ENCODE measurements at places on chromosomes 5 and 9.

DNA sequence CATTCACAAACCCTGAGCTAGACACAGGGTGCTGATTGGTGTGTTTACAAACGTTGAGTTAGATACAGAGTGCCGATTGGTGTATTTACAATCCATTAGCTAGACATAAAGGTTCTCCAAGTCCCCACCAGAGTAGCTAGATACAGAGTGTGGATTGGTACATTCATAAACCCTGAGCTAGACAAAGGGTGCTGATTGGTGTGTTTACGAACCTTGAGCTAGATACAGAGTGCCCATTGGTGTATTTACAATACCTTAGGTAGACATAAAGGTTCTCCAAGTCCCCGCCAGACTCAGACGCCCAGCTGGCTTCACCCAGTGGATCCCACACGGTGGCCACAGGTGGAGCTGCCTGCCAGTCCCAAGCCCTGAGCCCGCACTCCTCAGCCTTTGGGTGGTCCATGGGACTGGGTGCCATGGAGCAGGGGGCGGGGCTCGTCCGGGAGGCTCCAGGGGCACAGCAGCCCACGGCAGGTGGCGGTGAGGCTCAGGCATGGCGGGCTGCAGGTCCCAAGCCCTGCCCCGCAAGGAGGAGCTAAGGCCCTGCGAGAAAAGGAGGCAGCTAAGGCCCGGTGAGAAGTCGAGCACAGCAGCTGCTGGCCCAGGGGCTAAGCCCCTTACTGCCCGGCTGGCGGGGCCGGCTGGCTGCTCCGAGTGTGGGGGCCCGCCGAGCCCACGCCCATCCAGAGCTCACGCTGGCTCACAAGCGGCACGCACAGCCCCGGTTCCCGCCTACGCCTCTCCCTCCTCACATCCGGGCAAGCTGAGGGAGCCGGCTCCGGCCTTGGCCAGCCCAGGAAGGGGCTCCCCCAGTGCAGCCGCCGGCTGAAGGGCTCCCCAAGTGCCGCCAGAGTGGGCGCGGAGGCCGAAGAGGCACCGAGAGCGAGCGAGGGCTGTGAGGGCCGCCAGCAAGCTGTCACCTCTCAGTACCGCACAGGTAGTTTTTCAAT is 1039.2 kb upstream of the CDH9 start:
- DNase-seq, result no peak

DNA sequence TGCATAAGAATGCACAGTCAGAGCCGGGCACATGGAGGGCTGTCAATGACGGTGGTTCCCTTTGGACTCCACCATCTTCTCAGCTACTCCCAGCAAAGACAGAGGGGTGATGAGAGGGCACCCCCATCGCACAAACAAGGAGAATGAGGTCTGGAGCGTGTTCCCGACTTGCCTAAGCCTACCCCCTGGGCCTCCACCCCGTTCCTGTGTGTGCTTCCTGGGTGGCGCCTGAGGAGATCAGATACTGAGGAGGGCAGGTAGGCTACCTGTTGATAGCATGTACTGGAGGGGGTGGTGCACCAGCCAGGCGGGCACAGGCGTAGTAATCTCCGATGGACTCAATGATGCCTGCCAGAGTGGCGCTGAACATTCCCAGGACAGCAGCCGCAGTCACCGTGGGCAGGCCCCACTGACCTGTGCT is 4.1 kb downstream of the SLC23A1 start:
- DNase-seq, result no peak

GRCh38 chr9:137678202-137678601 is 59.4 kb downstream of the EHMT1 start:
- DNase-seq, result no peak

DNA sequence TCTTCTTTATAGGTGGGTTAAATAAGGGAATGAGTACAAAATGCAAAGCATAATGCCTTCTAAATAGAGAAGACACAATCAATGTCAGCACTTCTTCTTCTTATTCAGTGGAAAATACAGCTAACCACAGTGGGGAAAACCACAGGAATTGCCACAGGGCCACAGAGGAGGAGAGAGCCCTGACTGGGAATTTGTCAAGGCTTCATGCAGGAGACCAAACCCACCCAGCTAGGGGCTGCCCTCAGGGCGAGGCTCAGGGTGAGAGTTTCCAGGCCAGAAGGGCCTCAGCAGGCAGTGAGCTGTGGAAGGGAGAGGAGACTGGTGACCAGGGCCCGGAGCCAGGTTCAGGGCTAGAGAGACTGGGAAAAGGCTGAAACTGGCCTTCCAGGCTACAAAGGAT is 279.1 kb downstream of the MSX2 start:
- no peak for DNase-seq

DNA sequence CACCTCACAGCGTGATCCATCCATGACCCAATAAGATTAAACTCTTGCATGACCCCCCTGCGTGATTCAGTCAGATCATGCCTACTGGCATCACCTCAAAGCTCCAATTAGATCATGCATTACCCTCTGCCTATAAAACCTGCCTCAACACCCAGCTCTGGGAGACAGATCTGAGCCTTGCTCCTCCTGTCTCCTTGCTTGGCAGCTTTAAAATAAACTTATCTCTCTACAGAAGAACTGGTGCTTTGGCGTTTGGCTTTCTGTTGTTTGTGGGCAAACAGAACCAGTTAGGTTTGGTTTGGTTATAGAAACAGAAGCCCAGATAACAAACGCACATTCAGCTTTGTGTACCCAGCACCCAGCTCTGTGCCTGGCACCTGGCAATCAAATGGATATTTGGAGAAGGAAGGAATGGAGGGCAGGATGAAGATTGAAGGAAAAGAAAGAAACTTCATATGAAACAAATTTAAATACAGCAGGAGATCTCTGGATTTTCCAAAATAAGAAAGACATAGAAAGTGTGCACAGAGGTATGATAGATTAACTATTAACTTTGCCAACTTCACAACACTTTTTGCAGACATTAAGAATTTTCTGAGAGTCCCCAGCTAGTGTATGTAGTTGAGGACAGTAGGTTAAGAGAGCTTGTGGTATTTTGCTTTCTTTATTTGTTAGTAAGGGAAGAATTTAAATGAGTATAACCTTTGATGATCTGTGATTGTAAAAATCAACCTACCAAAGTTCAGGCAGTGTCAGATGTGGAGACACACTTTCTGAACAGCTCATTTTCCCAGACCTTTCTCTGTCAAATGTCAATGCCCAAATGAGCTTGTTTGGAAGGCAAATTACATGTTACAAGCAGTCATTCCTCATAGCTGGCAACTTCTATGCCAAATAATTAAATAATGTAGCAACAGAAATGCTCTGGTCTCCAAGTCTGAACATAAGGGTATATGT is 102.1 kb upstream of the ASTN2 start:
- no peak for DNase-seq

GRCh38 chr5:173012882-173013281 is 29.3 kb downstream of the ATP6V0E1 start:
- no peak for DNase-seq

DNA sequence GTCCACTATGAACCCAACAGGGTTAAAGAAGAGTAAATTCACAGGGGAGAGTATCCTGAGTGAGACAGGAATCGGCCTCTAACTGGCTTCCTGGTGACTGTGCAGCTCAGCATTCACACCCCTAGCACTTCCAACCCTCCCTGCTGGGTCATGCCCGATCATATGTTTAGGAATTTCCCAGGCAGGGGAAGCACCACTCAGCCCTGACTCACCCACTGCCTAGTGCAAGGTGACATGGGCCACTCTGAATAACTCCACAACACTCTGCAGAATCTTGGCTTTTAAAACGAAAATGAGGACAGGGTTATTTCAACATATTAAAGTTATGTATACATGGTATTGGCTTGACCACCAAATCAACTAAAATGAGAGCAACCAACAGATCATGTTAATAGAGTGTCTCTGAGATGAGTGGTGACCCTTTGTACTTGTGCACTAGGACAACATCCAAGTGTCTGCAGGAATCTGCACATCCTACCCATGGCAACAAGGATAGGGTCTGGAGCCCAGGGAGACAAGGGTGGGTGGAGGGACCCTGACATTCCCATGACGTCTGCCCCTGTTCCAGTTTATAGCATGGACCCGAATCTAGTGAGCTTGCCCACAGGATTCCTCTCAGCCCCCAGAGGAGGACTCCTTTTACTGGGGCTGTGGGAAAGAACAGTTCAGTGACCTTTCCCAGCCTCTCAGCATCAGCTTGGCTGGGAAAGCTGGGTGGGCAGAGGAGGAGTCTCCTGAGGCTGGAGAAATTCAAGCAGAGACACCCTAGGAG is 485.8 kb downstream of the SEMA5A start:
- DNase-seq, result no peak

- no peak for DNase-seq
Observed at GRCh38 chr9:5665059-5665458, 36.2 kb downstream of the RIC1 start.

DNA sequence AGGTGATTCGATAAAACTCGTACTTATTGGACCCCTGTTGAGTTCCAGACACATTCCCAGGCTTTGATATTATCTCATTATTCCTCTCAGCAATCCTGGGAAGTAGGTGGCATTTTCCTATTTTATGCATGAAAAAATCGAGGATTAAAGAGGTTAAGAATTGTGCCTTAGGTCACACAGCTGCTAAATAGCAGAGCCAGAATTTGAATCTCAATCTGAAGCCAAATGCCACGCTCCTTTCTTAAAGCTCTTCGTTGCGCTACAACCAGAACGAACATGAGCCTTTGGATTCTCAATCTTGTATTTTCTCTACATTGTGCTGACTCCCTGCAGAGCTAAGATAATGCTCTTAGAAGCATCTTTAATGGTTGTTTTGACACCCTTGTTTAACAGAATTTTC is 527.8 kb upstream of the TLE4 start:
- no peak for DNase-seq

DNA sequence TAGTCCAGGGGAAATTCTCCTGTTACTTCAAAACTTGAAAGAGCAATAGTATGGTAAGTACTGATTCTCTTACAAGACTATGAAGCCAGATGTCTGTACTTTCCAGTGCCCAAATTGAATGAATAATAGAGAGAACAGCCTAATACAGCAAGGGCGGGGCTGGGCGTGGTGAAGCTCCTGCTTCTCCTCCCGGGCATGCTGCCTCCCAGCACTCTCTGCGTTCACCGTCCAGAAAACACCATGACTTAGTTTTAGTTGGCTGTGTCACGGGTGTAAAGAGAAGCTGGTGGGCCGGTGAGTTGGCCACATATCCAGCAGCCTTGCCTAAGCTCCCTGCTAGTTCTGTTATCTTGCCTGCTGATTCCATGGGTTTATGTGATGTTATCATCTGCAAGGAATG is 40.7 kb upstream of the ADAMTS2 start:
- no peak for DNase-seq

- DNase-seq, result no peak
Observed at GRCh38 chr9:38196714-38197113, 127.7 kb upstream of the SHB start.

- peak; percentile 98 for DNase-seq
Observed at GRCh38 chr5:142977363-142978051, 207.3 kb downstream of the ARHGAP26 start.

DNA sequence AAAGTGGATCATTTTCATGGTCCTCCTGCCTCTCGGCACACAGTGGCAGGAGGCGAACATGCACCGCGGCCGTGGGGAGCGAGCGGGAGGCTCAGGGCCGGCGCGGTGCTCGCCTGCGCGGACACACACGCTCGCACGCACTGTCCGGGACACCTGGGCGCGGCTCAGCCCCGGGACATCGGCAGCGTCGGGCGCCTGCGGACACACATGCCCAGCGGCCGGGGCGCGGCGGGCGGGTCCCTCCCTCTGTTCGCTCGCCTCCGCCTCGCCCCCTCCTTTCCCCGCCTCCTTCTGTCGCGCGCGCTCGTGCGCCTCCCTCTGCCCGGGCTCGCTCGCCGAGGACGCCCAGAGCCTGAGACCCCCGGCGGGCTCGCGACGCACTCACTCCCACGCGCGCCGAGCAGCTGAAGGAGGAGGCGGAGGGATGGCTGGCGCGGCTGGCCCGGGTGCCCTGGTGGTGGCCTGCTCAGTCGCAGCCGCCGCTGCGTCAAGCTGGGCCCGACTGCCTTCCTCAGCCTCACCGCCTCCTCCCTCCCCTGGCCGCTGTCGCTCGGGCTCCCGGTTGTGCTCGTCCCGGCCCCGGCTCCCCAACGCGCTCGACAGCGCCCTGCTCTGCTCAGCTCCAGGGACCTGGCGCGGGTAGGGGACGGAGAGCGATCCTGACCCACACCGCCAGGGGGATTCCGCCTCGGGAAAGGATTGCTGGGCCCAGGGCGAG is at the start of gene FRMD3:
Gene FRMD3, minus strand, starts transcription at position 230 of the 718 bp plus-strand sequence. Its CDS starts 170 bp downstream, at position 60.
- peak; percentile 59 for DNase-seq

GRCh38 chr5:139588962-139589361 is 27.8 kb downstream of the UBE2D2 start:
- DNase-seq, result no peak

DNA sequence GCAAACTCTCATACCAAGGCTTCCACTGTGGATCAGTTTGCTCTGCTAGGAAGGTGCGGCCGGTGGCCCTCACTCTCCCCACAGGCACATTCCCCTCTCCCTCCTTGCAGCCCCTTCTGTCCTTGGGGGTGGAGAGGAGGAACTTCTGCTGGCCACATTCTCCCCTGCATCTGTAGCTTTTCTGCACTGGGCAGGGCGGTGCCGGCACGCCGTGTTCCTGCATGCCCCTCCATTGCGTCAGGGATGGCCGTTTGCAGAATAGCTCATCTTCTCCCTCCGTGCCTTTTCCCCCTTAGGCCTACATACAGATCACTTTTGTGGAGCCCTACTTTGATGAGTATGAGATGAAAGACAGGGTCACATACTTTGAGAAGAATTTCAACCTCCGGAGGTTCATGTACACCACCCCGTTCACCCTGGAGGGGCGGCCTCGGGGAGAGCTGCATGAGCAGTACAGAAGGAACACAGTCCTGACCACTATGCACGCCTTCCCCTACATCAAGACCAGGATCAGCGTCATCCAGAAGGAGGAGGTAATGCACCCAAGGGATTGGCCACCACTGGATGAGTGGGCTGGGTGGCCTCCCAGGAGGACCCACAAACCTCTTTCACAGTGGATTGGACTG is 231.5 kb downstream of the DOCK8 start:
- DNase-seq, result no peak

GRCh38 chr5:35857606-35858205 is 1.0 kb downstream of the IL7R start:
- DNase-seq, result no peak

- peak; percentile 56 for DNase-seq
Observed at GRCh38 chr5:173972925-173973615, 15.9 kb upstream of the C5orf47 start.

DNA sequence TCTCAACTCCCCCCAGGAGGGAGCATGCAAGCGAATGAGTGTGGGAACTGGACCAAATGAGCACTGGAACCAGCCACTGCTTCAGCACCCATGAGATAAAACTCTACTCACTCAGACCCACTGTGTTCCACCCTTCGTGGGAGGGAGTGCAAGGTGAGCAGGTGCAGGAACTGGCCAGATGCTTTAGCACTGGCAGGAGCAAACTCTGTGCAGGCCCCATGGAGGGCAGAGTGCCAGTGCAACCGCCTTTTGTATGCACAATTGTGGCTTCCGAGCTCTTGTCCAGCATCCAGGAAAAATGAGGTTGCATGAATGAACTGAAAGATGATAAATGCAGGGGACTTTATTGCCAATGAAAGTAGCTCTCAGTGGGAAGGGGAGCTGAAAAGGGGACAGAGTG is 67.4 kb upstream of the CCDC112 start:
- DNase-seq, result no peak

- no peak for DNase-seq
Observed at GRCh38 chr9:93697352-93698139, 121.2 kb downstream of the PHF2 start.

All from bone marrow (tissue), 2 donors.